C1 segment of cervical spinal cord (tissue), 14 donors: ENCODE measurements at places on chromosomes 4 and X.

DNA sequence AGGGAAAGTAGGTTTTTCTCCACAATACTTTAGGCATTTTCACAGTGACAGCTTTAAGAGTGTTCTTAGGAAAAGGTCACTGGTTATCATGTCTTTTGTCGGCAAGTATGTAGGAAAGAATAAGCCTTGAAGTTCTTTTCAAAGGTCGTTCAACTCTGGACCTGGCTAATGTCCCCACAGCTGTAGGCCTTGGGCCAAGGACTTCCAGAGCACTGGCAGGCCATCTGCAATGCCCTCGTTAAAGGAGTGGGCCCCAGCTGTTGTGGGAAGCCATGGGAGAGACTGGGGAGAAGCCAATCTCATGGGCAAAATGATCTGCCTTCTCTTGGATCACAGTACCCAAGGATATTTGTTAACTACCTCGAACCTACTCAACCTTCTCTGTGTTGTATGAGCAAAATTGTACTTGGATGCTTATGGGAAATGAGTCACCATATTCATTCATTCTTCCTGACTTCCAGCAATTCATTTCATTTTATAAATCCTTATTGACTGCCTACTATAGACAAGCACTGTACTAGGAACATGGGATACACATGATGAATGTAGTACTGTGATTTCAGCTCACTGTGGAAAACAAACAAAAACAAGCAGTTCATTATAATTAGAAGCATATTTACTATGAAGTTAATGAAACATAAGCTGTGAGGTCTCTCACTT lies 141.1 kb upstream of the KIT start:
- DNase-seq, result no peak

GRCh38 chr4:67394879-67395278 lies 150.4 kb downstream of the CENPC start:
- DNase-seq, result no peak

DNA sequence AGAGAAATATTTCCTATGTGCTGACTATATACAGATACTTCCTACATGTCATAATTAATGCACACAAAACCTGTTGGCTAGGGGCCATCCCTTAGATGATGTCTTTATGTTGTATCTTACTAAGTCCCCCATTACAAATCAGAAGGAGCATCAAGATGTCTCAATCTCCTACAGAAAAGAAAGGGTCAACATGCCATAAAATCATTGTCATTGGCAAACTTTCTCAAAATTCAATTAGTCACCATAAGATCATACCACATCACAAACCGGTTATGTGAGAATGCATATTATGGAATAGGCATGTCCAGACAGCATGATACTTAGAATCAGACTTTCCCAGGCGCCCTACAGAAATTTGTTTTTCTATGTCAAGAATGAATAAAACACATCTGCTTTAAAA lies 175.2 kb upstream of the TET2 start:
- DNase-seq, result no peak

DNA sequence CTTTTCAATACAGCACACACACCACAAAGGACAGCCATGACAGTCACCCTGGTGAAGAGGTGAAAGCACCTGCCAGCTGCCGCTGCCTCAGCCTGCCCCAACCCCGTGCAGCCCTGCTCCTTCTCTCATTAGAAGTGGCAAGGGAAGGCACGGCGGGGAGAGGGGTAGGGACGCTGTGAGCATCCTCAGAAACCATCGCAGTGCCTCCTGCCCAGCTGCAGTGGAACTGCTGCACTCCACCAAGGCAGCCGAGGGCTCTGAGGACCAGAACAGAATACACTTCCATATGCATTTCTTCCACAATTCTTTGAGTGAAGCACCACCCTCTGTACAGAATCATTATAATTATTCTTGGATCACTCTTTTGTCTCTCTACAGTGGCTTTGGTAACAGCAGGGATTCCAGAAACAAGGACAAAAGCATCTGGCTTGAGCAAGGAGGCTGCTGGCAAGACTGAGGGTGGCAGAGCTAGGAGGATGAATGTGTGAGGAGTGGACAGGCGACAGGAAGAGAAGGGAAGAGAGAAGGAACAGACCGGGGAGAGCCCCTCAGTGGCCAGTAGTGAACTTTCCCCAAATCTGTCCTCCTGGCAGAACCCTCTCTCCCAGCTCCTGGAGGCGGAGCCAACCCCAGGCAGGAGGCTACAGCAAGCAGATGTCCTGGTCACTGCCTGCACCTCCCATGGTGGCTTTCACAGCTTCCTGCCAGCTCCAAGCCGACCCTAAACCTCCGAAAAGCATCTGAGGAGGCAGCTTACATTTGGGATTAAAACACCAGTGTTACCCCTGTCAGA lies 73.2 kb downstream of the MTNR1A start:
- no peak for DNase-seq

GRCh38 chr4:3352941-3353594 lies 60.2 kb downstream of the RGS12 start:
- no peak for DNase-seq

DNA sequence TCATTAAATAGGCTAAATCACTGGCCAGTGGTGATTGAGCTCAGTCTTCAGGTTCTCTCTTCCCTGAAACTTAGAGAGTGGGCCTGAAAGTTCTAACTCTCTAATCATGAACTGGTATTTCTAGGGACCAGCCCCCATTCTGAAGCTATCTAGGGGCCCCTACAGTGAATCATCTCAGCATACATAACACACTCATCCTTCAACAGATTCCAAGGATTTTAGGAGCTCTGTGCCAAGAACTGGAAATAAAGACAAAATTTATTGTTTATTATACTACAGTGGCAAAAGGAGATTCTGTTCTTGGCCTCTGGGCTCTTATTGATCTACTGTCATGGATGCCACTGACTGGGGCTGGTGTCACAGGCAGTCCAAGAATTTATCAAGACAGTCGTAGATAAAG lies 263.8 kb upstream of the IGFBP7 start:
- no peak for DNase-seq

DNA sequence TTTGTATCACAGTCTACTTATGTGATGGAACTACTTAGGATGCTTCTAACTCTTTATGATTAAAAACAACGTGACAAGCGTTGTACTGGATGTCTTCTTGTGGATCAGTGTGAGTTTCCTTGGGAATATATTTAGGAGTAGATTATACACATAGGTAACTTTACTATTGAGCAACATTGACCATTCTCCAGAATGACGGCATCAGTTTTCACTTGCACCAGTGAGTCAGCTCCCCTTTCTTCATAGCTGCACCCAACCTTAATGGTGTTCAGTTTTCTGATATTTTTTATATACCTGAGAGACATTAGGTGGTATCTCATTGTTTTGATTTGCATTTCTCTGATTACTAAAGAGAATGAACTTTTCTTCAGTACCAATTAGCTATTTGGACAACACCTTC lies 343.9 kb downstream of the ADGRL3 start:
- DNase-seq, result no peak

DNA sequence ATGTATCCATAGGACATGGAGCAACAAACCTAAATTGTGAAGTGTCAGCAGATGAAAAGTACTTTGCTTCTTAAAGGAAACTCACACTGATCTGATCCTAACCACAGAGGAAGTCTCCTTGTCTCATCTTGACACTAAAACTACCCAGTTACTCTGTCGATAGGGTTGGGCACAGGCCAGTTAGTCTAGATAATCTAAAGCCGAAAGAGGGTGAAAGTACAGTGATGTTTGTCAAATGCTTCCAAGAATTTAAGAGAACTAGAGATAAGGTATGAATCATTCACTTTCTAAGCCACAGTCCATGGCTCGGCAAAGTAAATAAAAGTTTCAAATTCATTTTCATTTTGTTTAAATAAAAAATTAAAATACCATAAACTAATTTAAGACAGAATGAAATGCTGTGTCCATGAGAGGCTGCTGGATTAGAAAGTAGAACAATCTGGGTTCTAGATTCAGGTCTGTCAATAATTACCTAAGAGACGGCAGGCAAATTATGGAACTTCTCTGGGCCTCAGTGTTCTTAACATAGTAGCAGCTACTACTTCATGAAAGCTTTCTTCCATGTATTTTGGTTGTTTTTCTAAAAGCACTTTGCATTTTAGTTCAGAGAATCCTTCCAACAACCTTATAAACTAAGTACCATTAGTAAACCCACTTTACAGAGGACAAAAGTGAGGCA lies 176.7 kb downstream of the LDB2 start:
- no peak for DNase-seq

DNA sequence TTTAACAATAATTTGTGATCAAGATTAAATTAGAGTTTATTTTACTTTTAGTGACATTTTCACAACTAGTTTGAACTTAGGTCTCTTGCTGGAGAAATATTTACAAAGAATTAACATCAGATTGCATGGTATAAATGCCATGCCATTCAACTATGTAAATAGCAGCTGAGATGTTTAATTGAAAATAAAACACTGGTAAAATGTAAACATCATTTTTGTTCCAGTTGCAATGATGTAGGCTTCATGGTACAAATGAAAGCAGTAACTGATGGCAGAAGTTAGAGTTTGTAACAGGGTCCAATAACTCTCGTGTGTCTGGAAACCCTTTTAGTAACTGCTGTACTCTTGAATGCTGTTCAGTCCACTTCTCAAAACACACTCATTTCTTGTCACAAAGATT lies 43.7 kb upstream of the HAND2 start:
- no peak for DNase-seq

DNA sequence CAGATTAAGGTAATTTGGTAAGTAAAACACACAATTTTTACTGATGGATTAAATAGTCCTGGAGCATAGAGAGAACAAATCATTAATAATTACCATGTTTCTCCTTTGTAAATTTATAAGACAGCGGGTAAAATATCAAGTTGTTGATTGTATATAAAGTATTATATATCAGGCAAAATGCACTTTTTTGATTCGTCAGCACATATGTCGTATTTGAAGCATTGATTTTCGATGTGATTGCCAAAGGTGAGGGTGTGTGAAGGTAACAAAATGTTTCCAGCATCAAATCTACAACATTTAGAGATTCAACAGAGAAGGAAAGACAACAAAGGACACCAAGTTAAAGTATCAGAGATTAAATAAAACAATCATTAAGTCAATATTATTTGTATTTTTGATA lies 1437.8 kb upstream of the ADGRL3 start:
- no peak for DNase-seq

GRCh38 chrX:154369449-154370299 lies 4.8 kb downstream of the FLNA start:
- no peak for DNase-seq

- DNase-seq, result no peak
Observed at GRCh38 chr4:26793735-26794134, 66.9 kb upstream of the STIM2 start.

DNA sequence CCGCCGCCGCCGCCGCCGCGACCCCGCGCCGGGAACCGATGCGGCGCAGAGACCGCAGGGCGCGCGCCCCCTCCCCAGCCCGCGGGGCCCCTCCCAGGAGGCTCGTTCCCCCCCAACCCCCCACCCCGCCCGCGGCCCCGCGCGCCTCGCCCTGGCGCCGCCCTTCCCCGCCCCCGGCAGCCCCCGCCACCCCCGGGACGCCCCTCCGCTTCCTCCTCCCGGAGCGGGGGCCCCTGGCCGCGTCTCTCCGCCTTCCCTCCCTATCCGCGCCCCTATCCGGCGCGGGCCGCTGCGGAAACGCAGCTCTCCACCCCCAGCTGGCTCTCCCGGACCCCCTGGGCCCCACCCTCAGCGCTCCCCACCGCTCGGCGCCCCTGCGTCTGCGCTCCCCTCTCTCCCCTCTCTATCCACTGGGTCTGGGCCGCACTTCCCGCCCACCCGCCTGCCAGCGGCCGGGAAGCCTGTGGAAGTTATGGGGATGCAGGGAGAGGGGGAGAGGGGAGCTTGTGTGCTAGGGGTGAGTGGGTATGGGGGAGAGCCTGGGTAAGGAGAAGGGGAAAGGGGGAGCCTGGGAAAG lies at the start of gene TMEM271:
Gene TMEM271 (minus strand): TSS at position 51 of the 577 bp plus-strand sequence. CDS start 233 bp downstream, outside the sequence.
- DNase-seq, result no peak

GRCh38 chrX:145840531-145840930 lies 22.9 kb downstream of the SLITRK2 start:
- no peak for DNase-seq

DNA sequence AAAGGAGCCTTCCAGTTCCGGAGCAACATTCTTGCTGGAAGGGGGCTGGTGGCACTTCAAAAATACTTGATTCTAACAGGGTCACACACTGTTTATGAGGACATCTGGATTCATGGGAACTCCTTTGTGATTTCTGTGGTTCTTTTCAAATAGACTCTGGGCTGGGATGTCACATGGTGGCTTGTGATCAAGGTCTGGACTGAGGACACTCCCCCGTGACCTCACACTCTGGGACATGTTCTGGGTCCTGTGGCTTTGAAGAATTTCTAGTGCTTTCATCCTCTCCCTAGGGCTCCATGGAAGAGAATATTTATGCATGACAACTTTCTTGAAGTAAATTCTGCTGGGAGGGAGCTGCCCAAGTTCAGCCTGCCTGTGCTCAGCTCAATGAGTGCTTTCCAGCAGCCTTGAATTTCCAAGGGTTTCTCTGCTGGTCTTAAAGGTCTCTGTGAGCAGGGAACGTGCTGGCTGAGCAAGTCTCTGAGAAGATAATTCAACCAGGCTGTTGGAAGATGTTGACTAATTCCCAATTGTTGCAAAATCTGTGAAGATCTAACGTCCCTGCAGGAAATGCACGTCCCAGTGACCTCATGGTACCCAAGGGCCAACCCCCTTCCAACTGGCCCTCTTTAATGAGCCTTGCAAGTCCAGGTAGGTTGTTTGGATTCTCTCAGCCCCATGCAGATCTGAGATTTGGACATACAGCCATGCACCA lies 36.3 kb downstream of the GPR143 start:
- DNase-seq, result no peak

DNA sequence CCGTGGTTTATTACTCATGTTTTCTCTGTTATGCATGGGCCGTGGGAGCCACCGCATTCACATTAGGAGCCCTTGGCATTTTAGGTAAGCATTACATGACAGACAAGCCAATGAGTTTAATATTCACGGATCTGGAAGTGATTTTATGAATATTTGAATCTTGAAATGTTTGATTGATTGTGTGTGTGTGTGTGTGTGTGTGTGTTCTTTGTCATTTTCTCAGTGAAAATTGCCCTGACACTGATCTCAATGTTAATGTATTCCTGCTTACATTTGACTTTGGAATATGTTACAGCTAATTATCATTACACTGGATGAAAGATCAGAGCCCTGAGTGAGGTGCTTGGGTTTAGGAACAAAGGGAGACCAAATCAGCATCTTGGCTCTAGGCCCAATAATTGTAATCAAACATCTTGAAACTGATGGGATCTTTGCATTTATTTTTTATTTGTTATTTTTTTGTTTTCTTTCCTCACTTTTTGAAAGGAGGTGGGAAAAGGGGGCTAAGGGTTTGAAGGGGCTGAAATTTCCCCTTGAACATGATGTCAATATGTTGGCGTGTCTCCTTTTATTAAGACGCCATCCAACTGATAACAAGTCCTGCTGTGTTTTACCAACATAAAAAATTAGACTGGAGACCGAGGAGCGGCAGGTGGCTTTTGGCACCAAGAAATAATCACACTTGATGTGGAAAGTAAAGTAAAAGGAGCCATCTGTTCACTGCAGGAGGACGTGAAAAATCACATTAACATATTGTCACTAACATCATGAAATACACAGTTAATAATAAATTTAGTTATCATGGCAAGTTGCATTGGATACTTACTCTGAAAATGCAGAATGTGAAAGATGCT lies 5.2 kb upstream of the GK2 start:
- no peak for DNase-seq

- DNase-seq, result no peak
Observed at GRCh38 chr4:140156529-140157171, 2.7 kb upstream of the MAML3 start.
